Lung microvascular endothelial cell (primary cell): ENCODE measurements at places on chromosomes 7 and 10. TPM values are rescaled to one million over a fixed set of nuclear protein-coding genes. Genes with fewer than 3 reads are reported as not detected.

LBX1 gene
- not detected in 2 replicates for total RNA-seq

SPDYE2 gene
- not detected in 2 replicates for total RNA-seq

BAG3 gene
- total RNA-seq, result 3.8 and 5.2 TPM in 2 replicates

ANKRD30A gene
- not detected in 2 replicates for total RNA-seq

DNA sequence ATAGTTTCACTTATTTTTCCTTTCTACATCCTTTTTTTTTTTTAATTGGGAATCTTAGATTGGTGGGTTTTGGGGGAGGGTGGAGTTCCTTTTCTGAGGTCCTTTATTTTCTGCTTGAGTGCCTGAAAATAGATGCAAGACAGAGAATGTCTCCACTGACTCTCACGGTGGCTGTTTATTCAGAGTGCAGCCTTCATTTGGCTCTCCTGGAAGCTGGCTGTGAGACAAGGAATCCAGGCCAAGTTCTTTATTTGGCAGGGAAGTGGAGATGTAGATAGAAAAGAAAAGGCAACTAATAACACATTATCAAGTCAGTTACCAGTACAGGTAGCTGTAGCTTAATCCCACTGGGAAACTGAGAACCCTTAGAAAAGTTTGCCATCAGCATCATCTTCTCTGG lies 118.6 kb downstream of the CNTNAP2 start:
- no peak for DNase-seq

DNA sequence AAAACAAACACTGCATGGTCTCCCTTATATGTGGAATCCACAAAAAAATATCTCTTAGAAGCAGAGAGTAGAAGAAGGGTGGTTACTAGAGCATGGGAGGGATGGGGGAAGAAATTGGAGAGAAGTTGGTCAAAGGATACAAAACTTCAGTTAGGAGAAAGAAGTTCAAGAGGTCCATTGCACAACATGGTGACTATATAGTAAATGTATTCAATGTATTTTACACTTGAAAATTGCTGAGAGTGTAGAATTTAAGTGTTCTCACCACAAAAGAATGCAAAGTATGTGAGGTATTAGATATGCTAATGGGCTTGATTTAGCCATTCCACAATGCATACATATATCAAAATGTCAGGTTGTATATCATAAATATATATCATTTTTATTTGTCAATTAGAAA lies 232.0 kb upstream of the CELF2 start:
- DNase-seq, result peak; percentile 67

- DNase-seq, result no peak
Measured at GRCh38 chr7:41067576-41067975, 635.3 kb downstream of the INHBA start.

- no peak for DNase-seq
Measured at GRCh38 chr7:33040803-33041516, 21.6 kb downstream of the NT5C3A start.

DNA sequence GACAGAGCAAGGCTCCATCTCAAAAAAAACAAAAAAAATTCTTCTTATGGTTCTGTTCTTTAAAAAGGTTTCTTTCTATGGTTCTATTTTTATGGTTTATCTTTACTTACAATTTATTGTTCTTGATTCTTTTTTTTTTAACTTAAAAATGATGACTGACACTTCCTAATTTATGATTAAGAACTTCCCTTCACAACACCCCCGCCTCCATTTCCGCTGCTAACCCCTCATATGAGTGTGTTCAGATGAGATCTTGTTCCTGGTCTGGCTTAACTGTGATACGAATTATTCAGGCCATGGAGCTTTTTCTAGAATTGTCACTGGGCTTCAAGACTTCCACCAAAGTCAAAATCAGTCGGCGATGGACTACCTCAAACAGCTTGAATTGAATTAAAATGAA lies 33.9 kb downstream of the PTER start:
- DNase-seq, result peak; percentile 81
